ENCODE measurements at places on chromosomes 7 and 10. TPM values are rescaled to one million over a fixed set of nuclear protein-coding genes. Genes with fewer than 3 reads are reported as not detected.
A peak's percentile ranks its signal among the peaks of the same experiment; 100 is the strongest.

- no peak for DNase-seq
Observed at GRCh38 chr10:11469575-11470391, 141.7 kb downstream of the USP6NL start.

DNA sequence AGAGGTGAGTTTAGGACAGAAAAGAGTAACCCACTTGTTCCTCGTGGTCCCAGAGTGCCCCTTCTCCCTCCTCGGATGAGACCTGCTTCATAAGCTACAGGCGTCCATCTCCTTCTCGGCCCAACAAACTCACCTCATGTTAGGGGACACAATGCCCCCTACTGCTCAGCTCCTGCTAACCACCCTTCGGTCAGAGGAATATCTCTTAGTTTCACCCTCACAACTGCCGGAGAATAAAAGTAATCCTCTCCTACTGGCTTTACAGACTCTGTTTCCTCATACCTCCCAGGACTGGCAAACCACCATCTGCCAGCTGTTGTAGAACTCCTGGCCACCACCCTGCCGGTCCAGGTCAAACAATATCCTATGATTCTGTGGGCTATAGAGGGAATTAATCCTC lies 3.2 kb downstream of the AKR1B15 start:
- peak; percentile 26 for DNase-seq

DNA sequence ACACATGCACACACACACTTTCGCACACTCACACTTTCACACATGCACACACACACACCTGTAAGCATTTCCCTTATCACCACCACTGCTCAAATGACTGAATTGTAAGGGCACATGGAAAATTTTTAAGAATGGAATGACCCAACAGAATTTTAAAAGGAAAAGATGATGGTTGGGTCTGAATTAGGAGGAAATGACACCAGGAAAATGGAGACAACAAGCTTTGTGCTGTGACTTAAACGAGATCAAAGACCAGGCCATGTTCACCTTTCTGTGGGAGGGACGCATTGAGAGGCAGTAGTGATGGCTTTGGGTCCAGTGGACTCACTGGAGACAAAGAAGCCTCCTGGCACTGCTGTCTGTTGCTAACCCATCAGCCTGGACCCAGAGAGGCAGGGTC lies 16.7 kb upstream of the C10orf71 start:
- DNase-seq, result no peak

GRCh38 chr10:9634466-9634865 lies 1383.2 kb upstream of the CELF2 start:
- DNase-seq, result no peak

DNA sequence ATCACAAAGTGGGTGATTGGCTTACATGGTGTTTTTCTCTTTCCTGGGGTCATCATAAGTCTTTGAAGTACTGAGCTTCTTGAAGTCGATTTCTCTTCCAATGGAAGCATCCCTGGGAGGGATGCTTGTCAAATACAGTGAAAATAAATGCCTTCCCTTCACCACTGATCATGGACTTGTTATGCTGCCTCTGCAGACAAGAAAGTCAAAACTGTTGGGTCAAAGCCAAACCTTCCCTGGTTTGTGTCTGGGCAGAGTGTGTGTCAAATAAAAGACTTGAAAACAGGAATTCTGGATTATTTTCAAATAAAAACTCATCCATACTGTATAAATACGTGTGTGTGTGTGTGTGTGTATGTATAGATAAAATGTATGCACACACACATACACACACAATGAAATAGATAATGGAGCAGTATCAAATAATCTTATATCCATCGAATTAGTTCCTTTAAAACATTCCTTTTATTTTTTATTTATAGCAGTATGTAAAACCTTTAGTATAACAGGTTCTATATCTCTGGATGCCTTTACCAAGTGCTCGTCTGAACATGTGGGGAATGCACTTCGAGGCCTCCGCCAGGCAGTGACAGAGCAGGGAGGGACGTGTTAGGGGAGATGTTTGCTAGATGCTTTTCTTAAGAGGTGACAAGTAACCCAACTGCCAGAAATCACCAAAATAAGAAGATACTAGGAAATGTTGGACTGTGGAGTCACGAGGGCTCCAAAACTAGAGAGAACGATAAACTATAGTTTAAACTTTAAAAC lies 27.2 kb upstream of the WNT16 start:
- DNase-seq, result no peak

DNA sequence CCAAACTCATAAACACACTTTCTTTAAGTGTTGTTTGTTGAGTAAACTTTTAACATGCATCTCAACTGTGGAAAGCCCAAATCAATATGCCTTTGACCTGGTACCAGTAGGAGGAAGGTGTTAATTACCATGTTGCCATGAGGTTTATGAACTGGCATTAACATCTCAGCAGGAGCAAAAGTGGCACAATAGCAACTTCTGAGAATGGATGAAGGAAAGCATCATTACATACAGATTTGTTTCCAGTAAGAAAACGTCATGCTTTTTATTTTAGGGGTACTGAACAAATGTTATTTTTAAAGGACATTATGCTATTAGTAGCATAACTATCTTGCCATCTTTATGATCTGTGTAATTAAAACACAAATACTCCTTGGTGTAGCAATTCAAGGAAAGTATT lies 51.1 kb downstream of the ARMC3 start:
- no peak for DNase-seq

Gene ANKRD30A
- not detected for total RNA-seq

Gene PDE1C
- 1.2 TPM for total RNA-seq

Gene ATOH7
- total RNA-seq, result not detected

Data from dermis blood vessel endothelial cell (primary cell).